ENCODE measurements at places on chromosomes 3 and 15.

- DNase-seq = no peak
Observed at GRCh38 chr3:142929109-142929508, 34.4 kb downstream of the PAQR9 start.

- no peak for DNase-seq
Observed at GRCh38 chr15:43184407-43185124, 637 bp upstream of the CCNDBP1 start.

GRCh38 chr3:150249779-150250470, 158.2 kb upstream of the TSC22D2 start:
- DNase-seq = no peak

DNA sequence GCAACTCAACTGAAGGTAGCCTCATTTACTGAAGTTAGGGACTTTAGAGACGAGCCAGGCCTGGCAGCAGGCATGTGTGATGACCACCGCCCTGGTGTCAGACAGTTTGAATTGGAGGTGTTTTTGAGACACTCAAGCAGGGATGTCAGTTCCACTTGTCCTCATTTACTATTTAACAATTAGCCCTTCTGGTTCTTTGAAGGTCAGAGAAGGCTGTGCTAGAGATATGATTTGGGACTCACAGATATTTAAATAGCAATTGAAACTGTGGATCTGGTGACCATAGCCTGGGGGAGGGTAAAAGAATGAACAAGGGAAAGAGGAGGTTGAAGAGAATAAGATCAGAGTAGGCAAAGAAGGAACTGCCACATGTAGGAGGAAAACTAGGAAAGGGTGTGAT, 74.6 kb downstream of the REC114 start:
- no peak for DNase-seq

DNA sequence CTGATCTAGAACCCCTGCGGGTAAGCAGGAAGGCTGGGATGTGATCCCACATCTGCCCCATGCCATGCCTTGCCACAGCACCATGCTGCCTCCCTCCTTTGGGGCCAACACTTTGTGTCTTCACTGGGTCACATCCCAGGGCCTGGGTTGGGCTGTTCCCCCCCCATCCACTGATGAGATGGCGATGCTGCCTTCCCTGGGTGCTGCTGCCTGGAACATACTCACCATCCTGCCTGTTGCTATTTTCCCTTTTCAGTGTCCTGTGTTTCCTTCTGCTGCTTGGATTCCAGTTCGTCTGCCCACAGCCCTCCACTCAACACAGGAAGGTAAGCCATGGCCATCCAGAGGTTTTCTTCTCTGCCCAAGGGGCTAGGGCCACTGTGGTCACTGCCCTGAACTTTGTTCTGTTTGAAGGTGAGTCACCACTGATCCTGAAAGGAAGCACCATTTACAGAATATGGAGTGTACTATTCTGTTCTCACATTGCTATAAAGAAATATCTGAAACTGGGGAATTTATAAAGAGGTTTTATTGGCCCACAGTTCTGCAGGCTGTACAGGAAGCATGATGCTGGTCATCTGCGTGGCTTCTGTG, 39.4 kb downstream of the THSD4 start:
- no peak for DNase-seq

GRCh38 chr3:189238071-189238470, 66.3 kb downstream of the TPRG1 start:
- no peak for DNase-seq

- DNase-seq = no peak
Observed at GRCh38 chr3:133662278-133662651, 524 bp upstream of the TOPBP1 start.

DNA sequence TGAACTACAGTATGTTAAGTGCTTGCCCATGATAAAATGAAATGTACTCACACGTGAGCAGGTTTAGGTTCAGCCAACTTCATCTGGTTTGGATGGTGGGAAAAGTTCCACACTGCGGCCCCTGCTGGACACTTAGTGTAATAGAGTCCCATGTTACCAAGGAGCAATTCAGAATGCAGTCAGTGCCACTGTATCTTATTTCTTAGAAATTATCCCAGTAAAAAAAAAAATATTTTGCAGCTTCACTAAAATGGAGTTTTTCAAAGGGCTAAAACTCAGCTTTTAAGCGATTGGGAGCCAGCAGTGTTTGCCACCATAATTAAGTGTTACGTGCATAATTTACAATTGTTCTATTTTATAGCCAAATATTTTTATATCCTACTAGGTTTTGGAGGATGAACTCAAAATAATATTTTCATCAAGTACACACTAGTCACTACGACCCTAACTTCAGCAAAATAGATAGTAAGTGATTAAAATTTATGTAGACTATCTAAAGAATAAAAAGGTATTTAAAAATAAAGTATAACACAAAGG, 371.7 kb upstream of the GBE1 start:
- peak; percentile 24 for DNase-seq

DNA sequence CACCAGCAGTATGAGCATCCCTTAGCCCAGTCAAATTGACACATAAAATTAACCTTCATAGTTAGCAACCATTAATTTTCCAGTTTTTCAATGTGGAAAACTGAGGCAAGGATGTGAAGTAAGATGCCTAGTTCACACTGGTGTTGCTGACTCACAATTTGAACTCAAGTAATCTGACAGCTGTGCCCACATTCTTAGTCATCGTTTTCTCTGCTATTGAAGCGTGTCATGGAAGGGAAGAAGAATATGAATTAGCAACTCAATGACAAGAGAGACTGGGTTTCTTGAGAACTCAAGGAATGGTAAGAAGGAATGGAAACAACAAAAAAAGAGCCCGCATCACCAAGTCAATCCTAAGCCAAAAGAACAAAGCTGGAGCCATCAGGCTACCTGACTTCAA, 261.4 kb downstream of the EPHA3 start:
- DNase-seq = no peak

DNA sequence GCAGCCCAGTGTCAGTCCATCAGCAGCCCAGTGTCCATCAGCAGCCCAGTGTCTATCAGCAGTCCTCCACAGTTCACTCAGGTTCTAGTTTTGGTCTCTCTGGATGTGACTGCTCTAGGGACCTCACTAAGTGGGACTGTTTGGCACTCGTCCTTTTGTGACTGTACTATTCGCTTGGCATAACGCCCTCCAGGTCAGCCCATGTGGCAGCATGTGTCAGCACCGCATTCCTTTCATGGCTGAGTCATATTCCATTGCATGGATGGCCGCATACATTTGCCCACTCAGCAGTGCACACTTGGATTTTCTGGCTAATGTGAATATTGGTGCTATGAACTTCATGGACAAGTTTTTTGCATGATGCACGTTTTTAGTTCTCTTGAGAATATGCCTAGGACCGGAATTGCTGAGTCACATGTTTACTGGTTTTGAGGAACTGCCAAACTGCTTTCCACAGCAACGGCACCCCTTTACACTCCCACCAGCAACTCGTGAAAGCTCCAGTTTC, 16.4 kb downstream of the CHST13 start:
- DNase-seq = peak; percentile 81

DNA sequence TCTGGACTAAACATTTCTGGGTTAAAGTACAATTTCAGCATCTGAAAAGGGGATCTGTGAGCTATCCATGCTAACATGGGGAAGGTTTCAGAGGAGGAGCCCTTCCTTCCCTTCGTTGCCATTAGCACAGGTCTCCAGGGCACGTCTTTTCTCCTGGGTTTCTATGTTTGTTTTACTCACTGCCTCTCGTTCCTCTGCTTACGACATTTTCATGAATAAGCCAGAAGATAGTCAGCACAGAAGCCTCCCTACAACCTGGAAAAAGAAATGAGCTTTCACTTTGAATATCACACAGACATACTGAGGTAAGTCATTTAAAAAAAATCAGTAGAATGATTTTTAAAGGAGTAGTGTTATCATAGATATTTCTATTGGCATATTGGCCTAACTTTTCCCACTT, 117.2 kb upstream of the KCNMB2 start:
- DNase-seq = no peak

DNA sequence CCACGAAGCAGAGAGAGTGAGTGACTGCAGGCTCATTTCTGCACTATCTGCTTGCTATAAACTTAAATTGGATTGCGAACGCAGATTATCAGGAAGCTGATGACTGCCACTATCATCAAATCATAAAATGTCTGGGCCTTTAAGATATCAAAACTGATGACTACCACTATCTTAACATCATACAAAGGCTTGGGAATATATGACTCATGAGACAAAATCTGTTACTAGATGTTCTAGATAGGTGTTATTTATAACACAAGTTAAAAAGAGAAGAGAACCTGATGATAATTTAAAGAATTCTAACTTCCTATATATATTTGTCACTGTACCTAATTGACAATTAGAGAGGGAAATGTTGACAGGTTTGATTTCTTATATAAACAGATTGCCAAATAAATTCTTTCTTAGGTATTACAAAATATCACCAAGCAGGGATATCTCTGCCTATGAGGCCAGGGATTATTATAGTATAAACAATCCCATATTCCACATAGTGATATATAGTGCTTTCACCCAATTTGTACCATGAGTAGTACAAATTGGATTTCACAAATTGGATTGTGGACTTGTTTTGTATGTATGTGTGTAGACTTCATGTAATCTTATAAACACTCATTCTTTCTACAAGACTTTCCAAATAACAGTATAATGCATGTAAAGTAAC, 1157.2 kb downstream of the ROBO1 start:
- no peak for DNase-seq

DNA sequence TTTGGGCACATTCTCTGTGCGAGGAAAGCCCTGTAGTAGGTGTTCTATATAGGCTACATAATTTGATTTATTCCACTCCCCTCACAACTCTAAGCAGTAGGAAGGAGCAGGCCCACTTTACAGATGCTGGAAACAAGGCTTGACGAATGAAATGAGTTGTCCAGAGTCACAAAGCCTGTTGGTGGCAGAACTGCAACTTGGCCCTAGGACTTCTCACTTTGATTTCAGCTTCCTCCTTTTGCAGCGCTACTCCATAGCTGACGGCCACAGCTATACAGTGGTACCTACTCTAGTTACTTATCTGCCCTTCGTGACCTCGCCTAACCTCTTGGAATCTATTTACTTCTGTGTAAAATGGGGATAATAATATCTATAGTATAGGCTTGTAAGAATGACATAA, 2.5 kb upstream of the IRAK2 start:
- DNase-seq = no peak

All from AG04450 (cell line).